EL (cell line): ENCODE measurements at places on chromosomes 7 and 10.

- DNase-seq: no peak
Observed at GRCh38 chr10:770975-771374, 81.5 kb upstream of the DIP2C start.

GRCh38 chr10:68315582-68315981 is 16.3 kb upstream of the HNRNPH3 start:
- DNase-seq: no peak

DNA sequence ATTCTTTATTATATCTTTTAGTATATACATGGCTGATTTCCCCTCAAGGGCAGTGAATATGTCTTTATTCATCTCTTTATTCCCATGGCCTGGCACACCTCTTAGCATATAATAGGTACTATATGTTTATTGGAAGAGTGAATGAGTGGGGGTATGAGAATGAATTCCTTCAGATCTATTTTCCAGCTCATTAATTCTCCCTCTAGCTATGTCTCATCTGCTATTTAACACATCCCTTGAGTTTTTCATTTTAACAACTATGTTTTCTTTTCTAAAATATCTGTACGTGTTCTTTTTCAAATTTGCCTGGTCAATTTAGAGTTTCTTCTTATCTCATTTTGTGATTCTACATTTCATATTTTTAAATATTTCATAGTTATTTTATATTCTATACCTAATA is 14.4 kb downstream of the HPS1 start:
- no peak for DNase-seq

GRCh38 chr7:30464231-30464671 is 14.3 kb downstream of the NOD1 start:
- no peak for DNase-seq

- no peak for DNase-seq
Observed at GRCh38 chr7:128112781-128113221, 81.6 kb upstream of the LRRC4 start.

DNA sequence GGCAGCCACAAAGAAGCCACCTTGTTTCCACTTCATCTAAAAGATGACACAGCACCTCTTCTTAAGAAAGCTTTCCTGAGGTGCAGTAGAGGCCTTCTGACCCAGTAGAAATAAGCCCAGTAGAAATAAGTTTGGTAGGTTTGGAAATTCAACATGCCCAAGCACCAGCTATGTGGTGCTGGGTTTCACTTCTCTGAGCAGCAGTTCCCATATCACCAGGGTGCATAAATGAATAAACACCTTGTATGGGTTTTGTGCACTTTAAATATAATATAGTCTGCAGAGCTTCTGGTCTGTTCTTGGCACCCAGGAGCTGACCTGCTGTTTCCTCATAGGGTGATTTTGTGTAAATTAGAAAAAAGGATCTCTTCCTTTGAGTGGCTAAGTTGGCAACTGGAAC is 492.4 kb upstream of the SORCS1 start:
- no peak for DNase-seq

DNA sequence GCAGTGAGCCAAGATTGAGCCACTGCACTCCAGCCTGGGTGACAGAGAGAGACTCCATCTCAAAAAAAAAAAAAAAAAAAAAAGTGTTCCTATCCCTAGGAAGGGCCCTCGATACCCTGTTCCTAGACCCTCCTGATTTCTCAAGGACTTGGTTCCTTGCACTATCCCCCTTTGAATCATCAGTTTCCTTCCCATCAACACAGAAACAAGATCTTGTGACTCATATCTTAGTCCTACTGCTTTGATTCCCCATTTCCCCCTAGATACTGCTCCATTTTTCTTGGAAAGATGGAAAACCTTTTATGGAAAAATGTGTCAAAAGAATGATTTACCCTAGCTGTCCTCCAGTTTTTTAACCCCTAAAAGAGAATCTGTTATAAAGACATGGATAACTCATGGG is 1.7 kb upstream of the ZNF862 start:
- DNase-seq: no peak

DNA sequence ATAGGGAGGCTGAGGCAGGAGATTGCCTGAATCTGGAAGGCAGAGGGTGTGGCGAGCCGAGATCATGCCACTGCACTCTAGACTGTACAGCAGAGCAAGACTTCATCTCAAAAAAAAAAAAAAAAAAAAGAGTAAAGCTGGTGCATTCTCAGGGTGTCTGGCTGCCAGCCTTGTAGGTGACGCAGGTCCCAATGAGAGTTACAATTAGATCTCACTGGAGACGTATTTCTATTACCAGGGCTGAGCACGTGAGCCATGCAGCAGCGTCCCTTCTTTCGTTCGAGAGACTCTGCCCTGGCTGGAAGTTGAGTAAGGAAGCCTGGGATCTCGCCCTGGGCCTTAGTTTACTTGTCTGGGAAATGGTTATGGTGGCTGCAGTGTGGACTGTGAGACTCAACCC is 22.4 kb upstream of the ZMIZ1 start:
- no peak for DNase-seq

GRCh38 chr10:114629083-114629823 is 28.8 kb downstream of the ABLIM1 start:
- no peak for DNase-seq

DNA sequence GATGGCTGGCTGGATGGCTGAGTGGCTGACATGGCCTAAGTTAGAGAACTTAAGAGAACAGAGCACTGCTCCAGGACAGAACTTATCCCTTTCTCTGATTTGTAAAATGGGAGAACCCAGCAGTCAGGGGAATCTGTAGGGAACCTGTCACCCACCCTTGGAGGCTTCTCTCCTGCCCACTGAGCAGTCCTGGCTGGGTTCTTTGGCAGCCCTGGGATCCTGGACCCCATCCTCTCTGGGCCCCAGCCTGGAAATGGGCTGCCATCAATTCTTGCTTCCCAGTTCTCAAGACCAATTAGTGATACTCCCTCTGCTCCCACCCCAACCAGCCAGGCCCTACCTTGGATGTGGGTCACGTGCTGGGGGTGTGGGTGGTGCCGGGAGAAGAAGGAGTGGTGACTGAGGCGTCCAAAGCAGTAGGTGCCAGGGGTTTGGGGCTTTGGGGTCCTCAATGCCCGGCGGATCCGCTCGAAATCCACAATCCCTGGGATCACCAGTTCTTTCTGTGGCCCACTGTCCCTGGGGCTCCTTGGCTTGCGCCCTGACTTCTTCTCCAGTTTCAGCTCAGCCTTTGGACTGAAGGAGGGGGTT is 3.6 kb downstream of the TBATA start:
- no peak for DNase-seq

DNA sequence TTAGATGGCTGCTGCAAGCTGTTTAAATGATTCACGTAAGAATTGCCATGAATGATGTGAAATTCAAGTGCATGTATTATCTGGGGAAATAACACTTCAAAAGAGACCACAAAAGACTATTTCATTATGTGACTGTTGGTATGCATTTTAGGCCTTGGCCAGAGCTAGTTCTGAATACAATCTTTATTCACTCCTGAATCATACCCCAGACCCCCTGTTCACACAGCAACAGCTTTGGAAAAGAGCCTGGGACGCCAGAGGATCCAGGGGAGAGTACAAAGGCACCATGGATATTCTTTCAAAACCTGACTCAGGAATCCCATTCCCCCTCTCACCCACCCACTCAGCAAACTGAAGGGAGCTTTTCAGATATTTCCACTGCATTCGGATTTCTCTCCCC is 377.1 kb upstream of the DPP6 start:
- DNase-seq: no peak

GRCh38 chr7:87507446-87507845 is 32.0 kb upstream of the ABCB4 start:
- DNase-seq: no peak

DNA sequence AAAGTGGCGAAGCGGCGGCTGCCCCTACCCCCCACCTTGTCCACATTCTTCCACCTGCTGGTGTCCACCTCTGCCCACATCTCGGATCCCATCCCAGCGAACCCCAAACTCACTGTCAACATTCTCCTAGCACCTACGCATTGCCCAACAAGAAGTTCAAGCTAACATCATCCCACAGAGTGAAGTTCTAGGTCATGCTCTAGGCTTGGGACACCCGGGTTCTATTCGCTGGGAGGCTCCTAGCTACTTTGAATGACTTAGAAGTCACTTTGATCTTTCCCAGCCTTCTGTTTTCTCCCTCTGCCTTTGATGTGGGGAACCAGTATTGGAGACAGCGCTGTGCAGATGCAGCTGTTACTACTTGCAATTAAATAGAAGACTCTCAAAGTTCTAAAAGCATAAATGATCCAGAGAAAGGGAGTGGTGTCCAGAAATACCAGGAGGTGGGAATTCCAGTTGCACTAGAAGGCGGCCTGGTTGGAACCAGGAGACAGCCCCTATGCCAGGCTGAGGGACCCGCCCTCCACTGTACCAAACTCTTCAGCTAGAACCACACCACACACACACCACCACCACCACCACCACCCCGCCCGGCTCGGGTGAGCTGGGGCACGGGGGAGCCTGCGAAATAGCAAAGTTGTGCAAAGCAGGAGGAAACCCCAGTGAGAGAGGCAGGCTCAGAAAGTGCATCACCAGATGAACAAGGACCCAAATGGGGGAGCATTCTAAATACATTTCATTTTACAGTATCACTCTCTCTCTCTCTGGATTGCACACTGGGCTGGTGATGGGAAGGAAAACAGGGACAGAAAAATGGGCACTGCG is 5.5 kb upstream of the VGF start:
- DNase-seq: no peak

- DNase-seq: no peak
Observed at GRCh38 chr7:21371360-21371759, 56.5 kb upstream of the SP4 start.

DNA sequence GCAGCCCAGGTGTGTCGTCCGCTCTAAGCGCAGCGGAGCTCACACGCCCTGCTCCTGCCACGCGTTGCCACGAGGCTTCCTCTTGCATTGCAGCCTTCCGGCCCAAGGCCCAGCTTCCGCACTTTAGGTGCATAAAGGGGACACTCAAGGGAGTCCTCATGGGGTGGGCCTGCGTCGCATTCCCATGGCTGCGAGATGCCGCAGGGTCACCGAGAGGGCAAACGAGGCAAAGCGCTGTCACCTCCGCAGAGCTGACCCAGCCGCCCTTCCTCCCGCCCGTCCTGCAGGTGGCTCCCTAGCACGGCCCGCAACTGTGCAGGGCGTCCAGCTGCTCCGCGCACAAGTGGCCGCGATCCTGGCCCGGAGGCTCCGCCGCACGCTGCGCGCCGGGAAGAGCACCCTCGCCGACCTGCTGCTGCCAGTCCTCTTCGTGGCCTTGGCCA is 283.5 kb downstream of the ABCA13 start:
- DNase-seq: no peak

DNA sequence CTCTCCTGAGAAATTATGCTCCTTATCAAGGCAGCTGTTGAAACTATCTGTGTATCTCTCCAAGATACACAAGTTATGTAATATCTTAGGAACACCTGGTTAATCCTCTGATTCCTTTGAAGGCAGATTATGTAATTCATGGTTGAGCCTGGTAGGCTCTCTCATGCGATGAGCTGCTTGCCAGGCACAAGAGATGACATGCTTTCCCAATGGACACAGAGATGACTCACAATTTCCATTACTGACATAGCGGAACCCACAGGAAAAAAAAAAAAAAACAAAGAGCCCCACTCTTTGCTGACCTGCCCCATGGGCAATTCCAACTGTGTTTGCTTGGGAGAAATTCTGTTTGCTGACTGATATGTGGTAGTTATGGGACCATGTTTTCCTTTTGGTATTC is 736.4 kb upstream of the PHF14 start:
- DNase-seq: no peak

- DNase-seq: no peak
Observed at GRCh38 chr7:28643584-28644340, 231.4 kb downstream of the CREB5 start.

GRCh38 chr10:17250736-17251135 is 22.7 kb downstream of the VIM start:
- DNase-seq: no peak

DNA sequence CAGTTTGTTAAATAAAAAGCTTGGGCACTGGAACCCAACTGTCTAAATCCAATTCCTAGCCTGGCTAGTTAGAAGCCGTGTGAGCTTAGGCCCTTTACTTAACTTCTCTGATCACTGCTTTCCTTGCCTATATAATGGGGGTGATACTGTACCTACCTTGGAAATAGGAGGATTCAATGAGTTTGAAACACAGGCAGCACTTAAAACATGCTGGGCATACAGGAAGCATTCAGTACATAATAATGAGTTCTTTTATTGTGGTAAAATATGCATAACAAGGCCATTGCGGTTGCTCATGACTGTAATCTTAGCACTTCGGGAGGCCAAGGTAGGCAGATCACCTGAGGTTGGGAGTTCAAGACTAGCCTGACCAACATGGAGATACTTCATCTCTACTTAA is 47.4 kb upstream of the SEPHS1 start:
- no peak for DNase-seq

- DNase-seq: peak; percentile 41
Observed at GRCh38 chr7:44379366-44380188, 54.2 kb upstream of the CAMK2B start.

- DNase-seq: no peak
Observed at GRCh38 chr7:14420768-14421167, 431.3 kb upstream of the ETV1 start.

- no peak for DNase-seq
Observed at GRCh38 chr7:120615703-120616102, 242.2 kb downstream of the TSPAN12 start.

GRCh38 chr7:75854233-75854632 is 24.6 kb upstream of the RHBDD2 start:
- peak; percentile 13 for DNase-seq

DNA sequence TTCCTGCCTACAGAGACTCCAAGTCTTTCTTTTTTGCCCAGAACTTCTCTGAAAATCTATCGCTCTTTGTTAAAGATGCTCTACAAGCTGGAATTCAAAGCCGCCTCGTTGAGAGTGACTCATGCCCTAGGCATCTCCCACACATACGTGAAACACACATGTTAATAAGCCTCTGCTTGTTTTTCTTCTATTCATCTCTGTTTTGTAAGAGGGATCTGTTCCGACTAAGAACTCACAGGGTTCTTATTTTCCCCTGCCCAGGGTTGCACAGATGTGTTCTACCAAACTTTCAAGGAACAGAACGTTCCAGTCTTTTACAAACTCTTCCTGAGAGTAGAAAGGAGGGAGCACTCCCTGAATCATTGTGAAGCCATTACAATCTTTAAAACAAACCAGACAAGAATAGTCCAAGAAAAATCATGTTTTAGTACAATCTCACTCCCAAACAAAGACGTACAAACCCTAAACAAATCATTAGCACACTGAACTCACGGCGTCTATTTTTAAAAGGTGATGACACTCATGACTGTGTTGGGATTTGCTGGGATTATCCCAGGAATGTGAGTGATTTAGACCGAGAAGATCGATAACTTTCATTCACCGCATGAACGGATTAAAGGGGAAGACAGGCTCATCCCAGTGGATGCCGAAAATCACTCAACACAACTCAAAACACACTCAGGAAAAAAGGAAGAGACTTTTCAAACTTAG is 55.3 kb upstream of the INPP5A start:
- peak; percentile 79 for DNase-seq
